ENCODE measurements at places on chromosomes 13 and 19.

DNA sequence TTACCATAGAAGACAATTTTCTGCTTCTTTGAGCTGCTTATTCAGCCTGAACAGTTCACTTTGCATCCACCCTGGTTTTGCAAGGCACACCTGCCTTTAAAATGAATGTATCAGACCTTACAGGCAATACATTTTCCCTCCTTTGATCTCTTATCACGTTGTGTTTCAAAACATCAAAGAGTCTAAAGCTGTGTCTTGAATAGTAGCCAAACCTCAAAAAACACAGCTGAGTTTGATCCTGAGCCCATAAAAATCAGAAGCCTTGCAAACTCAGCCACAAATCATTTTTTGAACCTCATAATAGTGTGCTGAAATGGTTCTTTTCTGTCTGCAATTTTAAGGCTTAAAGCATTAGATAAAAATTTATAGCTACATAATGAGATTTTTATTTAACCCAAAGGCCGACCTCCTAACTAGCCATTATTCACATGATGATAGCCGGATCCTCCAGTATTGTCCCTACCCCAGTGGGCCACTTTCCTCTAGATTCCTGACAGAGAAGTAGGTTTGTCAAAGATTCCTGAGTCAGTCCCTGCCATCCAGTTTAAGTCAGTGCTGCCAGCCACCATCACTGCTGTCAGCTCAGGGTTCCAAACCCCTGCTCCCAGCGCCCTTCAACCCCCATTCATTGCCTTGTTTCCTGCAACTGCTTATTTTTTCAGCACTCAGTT is 71.8 kb downstream of the CAB39L start:
- peak; percentile 74 for DNase-seq

- DNase-seq, result no peak
Observed at GRCh38 chr13:99218545-99218944, 17.9 kb downstream of the UBAC2 start.

DNA sequence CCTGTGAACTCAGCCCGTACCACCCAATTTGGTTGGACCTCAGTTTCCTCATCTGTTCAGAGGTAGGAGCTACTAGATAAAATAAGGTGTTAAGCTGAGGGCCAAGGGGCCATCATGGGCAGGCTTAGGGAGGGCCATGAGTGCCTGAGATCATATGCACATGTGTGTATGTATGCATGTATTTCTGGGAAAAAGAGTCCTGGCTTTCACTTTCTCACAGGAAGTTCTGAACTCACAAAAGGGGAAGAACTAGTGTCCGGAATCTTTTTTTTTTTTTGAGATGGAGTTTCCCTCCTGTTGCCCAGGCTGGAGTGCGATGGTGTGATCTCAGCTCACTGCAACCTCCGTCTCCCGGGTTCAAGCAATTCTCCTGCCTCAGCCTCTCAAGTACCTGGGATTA is 18.9 kb downstream of the TGFB1 start:
- DNase-seq, result no peak

DNA sequence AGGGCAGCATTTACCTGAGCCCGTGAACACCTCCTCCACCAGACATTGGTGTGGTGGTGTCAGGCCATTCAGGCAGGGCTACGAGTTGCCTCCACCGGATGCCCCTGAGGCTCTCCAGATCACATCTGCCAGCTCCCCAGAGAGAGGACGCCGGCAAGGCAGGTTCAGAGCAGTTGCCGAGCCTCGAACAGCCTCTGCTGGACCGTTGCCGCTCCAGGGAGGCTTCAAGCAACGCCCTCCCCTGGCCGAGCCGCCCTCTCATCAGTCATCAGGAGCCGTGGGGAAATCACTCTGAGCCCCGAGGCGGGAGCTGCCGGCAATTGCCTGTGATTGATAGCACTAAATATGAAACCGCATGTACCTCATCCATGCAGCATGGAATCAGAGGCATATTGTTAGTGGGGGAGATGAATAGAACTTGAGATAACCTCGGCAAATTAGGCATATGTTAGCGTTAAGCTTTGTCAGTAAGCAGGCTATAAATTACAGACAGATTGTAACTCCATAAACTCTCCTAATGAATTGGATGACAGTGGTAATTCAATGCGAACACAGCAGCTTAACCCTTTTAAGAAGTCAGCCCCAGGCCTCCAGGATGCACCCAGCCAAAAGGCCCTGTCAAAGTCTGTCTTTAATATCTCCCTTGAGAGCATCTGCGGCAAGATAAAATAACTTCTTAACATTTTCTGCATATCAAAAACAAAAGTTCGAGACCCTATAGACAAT is 29.8 kb upstream of the SPACA7 start:
- no peak for DNase-seq

DNA sequence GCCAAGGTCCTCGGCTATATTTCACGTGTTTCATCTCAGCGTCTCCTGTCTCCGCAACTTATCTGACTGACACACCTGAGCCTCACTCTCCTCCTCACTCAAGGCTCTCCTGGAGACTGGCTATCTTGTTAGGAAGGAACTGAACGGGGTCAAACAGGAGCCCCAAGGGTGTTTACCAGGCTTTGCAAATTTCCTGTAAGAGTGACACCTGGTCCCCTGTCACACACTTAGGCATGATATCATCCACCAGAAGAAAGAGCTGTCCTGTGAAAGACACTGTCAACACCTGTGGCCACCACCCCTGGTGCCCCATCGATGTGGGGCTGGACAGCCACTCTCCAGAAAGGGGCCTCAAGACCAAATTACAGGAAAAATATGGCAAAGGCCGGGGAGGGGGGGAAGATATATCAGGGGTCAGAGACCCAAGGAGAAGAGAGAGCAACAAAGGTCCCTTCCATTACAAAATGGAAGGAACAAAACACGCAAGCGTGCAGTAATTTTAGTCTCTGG is 2.9 kb downstream of the CD70 start:
- no peak for DNase-seq

DNA sequence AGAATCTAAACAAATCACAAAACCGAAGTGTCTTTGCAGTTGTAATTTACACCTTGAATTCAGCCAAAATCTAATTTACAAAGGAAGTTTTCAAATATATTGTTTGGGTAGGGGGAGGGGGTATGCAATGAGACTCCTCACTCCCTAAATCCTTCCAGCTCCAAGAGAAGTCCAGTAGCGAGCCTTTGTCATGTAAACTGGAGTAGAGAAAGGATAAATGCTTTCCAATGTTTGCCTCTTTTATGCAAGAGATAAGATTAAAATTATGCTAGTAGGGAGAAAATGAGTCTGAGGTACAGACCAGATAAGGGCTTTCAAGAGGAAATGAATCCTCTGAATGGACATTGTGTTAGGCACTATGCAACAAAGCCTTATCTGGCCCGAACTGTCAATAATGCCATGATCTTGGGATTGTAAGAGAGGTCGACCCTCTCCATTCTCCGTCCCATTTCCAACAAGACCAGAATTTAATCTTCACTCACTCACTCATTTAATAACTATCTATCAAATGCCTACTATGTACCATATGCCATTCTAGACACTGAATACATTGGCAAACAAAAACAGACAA is 199.2 kb downstream of the LACC1 start:
- no peak for DNase-seq

GRCh38 chr19:5498830-5499550 is 43.8 kb downstream of the ZNRF4 start:
- no peak for DNase-seq
